ENCODE measurements at places on chromosomes 4 and X. TPM values are rescaled to one million over a fixed set of nuclear protein-coding genes. Genes with fewer than 3 reads are reported as not detected.

The RRH gene
- 0.19 TPM for polyA plus RNA-seq

The P2RY4 gene
- polyA plus RNA-seq = 0.38 TPM

The UGT2B15 gene
- not detected for polyA plus RNA-seq

The EPHA5 gene
- polyA plus RNA-seq = 0.03 TPM

The SLC9B1 gene
- polyA plus RNA-seq = 0.08 TPM
